Activated naive CD4-positive, alpha-beta T cell treated with anti-CD3 and anti-CD28 coated beads, Interleukin-2, amount 50 U/mL, for 16 hours (primary cell): ENCODE measurements at places on chromosomes 11 and 22.

- DNase-seq: no peak
Observed at GRCh38 chr11:70698871-70699270, 300.5 kb downstream of the CTTN start.

DNA sequence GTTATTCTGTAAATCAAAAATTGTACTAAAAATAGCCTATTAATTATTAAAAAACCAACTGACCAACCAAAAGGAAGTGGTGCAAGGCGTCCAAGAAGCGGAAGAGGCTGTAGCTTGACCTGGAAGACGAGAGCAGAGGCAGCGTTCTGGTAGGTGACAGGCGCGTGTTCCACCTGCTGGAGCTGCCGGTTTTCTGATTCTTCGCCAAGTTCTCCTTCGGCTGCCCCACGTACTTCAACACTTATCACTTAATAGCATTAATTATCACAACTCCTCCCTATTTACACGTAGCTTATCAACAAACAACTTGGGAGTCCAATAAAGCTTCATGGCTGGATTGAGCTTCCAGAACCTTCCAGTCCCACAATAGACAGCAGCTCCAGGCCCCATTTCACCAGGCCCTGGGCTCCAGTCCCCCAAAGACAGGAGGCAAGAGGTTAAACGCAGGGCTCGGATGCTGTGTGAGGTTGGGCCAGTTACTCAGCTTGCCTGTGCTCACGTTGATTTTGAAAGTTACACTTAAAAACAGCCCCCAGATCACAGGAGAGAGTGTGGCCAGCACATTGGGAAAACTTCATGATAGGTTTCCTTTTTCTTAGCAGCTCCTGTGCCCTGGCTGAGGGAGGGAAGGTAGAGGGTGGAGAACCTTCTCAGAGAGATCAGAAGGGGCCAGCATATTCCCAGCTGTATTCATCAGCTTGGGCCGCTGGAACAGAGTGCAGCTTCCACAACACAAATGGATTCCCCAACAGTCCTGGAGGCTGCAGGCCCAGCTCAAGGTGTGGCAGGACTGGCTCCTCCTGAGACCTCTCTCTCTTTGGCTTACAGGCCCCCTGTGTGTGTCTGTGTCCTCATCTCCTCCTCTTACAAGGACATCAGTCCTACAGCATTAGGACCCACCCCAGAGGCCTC, 54.2 kb upstream of the FGF3 start:
- no peak for DNase-seq

DNA sequence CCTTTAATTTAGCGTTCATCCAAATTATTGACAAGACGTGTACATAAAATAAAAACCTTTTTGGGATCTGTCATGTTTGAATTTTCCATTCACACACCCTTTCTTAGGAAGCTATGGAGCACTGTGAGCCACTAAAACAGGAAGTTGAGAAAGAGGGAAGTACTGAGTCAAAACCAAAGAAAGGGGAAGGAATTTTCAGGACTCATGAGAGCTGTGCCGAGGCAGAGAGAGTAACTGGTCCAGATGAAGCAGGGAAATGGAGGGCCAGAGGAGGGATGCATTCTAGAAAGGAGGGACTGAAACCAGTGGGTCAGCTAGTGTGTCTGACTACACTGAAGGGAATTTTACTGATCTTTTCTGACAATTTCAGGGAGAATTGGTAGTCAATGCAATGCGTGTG, 24.9 kb downstream of the APLP2 start:
- DNase-seq: no peak

- DNase-seq: peak; percentile 46
Observed at GRCh38 chr22:36384766-36385481, 2.8 kb downstream of the MYH9 start.

DNA sequence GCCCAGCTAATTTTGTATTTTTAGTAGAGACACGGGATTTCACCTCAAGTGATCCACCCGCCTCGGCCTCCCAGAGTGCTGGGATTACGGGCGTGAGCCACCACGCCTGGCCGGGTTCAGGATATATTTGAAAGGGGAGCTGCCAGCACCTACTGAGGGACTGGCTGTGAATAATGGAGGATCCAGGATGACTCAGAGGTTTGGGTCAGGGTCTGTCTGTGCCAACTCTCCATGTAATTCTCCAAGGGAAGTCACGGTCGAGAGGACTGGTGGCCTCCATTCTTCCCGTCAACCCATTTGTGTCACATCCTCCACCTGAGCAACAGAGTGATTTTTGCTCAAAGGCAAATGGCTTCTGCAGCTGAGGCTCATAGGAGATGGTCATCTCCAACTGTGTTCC, 3.6 kb upstream of the ARRB1 start:
- DNase-seq: no peak

GRCh38 chr11:15336021-15336420, 221.3 kb downstream of the INSC start:
- DNase-seq: no peak

- DNase-seq: no peak
Observed at GRCh38 chr11:96282625-96283220, 60.3 kb downstream of the MAML2 start.

DNA sequence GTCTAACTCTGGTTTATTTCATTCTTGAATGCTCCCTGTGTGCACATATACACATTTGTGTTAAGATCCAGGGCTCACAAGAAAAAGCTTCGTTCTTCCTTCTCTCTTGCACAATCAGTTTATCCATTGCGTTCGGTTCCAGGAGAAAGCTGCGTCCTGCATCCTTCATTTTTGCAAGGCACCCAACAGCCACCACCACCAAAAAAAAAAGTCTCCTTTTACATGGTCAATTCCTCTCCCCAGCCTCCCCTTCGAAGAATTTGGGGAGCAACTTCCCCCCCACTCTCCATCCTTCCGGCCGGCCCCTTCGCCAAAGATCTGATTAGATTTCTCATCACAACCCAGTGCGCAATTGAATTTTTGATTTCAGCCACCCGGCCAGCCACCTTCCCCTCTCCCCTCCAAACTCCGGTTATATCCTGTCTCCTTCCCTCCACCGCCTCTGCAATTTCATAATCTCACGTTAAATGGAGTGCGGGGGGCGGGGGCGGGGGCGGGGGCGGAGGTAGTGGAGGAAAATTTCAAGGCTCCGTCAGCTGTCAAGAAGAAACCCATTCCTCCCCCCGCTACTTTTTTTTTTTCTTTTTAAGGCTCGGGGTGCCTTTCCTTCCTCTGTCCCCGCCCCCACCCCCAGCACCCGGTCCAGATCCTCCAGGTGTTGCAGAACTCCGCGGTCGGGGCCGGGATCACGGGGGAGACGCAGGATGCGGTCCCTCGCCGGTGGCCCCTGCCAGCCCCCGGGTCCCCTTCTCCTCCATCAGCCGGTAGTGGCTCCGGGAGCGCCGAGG, 1166.5 kb downstream of the LRRC4C start:
- no peak for DNase-seq
